ENCODE measurements at places on chromosomes 3 and 15. TPM values are rescaled to one million over a fixed set of nuclear protein-coding genes. Genes with fewer than 3 reads are reported as not detected.

DNA sequence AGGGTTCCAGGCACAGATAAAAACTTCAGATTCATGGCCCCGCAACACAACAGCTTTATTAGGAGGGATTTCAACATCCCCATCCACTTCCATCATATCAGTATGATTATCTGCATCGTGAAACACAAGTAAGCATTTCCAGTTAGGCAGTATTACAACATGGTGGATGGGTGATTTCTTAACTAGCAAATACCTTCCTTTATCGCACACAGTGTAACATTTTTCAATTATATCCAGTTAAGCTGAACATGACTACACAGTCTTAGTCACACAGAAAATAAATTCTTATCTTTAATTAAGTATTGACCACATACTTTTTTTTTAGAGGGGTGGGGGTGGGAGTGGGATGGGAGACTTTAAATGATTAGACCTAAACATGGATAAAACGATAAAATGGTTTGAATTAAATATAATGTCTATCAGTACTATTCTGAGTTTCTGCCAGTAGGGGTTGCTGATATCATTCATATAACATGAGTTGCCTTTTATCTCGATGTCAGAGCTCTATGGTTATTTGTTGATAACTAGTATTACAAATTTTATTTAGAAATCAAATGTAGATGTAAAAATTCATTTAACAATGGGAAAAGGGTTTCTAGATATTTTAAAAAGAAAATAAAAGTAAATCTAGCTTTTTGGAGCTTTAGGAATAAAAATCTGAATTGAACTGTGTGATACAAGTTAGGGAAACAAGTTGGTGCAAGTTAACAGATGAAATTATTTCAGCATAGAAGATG lies 146.6 kb downstream of the TBL1XR1 start:
- peak; percentile 75 for DNase-seq

DNA sequence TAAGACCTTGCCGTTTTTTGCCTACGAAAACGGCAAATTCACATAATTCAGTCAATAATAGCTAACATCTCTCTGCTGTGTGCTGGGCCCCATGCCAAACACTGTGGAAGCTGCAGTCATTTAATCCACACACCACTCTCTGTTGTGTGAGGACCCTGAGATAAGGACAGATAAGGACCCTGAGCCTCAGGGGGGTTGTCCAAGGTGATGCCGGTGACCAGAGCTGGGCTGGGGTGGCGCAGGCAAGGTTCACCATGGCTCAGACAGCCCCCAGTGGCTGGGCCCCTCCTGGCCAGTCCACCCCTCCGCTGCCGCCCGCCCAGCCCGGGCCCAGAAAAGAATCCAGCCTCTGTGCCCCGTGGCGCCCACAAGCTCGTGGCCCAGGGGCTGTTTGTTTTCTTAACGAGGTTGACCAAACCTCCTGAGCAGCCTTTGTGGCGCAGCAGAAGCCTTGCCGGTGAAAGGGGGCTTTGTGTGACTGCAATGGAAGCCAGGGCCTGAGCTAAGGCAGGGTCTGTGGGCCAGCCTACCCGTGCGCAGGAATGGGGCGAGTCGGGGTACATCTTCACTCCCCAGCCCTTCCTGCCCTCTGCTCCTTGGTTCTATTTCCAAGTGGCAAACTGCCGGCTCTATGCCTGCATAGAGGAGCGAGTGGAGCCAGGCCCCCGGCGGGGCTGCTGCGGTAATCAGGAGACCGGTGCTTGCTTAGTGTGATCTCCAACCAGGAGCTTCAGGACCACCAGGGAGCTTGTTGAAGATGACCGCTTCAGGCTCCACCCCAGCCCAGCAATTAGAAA lies 4.4 kb upstream of the SNX22 start:
- DNase-seq: no peak

- DNase-seq: peak; percentile 1
Measured at GRCh38 chr3:116140100-116140689, 305.1 kb downstream of the LSAMP start.

GRCh38 chr3:24264748-24265158 lies 229.9 kb downstream of the THRB start:
- DNase-seq: peak; percentile 73

- no peak for DNase-seq
Measured at GRCh38 chr15:63560741-63561448, 36.3 kb upstream of the FBXL22 start.

- DNase-seq: no peak
Measured at GRCh38 chr3:165669504-165669903, 167.7 kb downstream of the BCHE start.

DNA sequence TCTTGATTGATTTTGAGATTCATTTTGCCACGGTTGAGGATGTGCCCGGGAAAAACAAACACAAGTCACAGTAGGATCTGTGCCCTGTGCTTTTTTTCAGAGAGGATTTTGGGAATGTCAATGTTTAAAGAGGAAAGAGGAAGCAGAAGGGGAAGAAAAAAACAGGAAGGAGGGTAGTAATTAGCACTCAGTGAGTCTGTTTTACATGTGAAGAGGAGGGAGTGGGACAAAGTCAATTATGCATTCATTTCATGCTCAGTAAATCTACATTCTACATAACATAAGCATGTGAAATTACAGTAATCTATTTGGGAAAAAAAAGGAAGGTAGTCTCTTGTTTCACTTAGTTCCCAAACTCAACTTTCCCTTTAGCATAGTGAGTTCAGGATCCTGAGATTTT lies 18.3 kb upstream of the CD200 start:
- DNase-seq: no peak

GRCh38 chr15:74913041-74913440 lies 6.4 kb upstream of the FAM219B start:
- no peak for DNase-seq

DNA sequence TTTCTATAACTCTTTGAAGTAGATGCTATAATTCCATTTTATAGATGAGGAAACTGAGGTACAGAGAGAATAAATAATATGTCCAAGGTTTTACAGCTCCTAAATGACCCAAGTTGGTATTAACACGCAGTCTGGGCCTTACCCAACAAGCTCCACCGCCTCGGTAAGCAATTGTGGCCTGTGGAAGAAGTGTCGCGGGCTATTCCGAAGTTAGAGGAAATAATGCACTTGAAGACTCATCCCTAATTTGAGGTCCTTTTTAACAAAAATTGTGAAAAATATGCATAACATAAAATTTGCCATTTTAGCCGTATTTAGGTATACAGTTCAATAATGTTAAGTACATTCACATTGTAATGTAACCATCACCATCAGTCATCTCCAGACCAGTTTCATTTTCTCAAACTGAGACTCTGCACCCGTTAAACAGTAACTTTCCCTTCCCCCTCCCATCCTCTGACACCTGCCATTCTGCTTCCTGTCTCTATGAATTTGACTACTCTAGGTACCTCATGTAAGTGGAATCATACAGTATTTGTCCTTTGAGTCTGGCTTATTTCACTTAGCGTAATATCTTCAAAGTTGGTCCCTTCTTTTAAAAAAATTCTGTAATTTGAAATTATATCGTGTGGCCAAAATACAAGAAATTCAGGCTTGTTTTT lies 18.2 kb downstream of the IDH3A start:
- DNase-seq: no peak

GRCh38 chr3:111538681-111539083 lies 3.3 kb upstream of the CD96 start:
- no peak for DNase-seq

DNA sequence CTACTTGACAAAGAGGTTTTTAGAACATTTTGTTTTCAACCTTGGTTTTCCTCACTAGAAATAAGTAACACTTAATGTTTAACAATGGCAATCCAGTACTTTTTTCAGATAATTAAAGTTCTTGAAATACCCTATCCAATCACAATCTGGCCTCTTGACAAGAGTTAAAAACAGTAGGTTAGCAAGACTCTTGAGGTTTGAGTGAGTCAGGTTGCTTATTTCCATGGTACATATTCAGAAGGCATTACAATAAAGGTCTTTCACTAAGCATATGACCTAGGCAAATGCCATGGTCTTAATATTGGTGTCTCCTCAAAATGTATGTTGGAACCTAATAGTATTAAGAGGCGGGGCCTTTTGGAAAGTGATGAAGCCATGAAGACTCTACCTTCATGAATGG lies 5.6 kb downstream of the SUCNR1 start:
- no peak for DNase-seq

DNA sequence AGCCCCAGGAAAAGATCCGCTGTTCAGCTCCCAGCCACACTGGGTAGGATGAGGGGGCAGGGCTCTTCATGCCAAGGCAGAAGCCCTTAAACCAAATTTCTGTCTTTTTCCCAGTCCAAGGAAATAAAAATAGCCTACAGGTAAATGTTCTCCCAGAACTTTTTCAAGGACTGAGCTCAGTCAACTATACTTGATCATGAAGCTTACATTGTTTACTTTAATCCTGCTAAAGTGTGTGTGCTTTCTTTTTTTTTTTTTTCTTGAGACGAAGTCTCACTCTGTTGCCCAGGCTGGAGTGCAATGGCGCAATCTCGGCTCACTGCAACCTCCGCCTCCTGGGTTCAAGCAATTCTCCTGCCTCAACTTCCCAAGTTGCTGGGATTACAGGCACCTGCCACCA lies 17.9 kb downstream of the CLDN18 start:
- DNase-seq: no peak

DNA sequence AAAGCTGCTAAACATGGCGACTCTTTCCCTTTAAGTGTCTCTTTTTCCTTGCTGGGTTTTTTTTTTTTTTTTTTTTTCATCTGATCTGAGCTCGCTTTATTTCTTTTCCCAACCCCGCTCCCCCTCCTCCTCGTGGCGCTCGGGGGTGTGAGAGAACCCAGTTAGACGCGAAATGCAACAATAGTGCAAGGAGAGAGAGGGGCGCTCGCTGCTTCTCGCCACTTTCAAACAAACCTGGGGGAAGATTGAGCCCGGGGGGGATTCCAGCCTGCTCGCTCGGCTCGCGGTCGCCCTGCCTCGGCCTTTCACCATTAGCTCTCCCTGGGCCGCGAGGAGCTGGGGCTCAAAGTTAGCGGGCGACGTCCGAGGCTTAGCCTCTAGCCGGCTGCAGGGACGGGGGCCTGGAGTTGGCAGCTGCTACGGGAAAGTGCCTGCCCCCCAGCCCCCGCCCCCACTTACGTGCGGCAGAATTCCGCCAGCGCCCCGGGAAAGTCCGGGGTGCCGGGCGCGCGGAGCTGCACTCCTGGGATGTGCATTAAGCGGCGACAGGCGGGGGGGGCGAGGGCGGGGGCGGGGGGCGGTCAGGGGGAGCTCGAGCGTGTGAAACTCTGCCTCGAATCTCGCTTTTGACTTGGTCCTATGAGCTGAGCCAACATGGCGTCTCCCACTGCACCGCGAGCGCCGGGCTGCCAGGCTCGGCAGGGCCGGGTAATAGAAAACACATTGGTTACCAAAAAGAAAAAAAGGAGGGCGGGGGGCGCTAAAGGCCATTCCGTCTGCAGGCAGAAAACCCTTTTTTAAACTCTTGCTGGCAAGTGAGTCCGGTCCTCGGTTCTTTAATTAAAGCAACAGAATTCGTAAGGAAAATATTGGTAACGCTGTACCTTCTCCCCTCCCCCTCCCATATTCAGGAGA lies 10.4 kb downstream of the NR2F2 start:
- DNase-seq: peak; percentile 70

DNA sequence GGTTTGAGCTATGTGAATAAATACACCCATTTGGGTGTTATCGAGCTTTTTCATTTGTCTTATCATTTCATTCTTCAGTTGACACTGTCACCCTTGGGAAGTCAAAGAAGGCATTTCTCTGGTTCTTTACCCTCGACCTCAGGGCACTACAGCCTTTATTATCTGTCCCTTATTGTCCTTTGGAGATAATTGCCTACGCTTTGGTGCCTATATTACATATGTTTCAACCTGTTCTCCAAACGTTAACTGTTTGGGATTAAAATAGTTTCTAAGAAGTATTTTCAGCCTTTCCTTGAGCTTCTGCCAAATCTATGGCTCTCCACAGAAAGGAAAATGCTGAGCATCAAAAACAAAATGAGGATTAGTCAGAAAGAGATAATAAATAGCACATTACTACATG lies 395.4 kb upstream of the ADAMTS9 start:
- no peak for DNase-seq

DNA sequence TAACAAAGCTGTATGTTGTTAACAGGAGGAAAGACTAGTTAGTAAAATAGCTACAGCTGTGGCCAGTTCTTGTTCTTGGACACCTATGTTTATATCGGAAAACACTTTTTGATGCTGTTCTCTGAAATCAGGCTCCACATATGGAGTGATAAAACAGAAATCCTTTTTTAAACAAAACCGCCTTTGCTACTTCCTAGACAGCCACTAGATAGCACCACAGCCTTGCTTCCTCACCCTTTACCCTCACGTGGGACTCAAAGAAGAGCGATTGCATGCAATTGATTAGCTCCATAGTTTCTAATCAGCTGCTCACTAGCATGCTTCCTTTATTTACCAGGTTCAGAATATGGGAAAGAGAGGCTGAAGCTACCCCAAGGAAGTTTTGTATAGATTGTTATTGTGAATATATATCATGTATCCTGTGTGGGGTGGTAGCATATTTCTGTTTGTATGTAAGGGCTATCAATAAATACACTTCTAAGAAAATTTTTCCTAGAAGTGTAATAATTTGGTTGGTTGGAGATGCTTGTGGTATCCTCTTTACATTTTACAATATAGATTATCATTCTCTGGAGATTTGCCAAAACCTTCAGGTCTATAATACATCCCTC lies 4.3 kb upstream of the MTFMT start:
- DNase-seq: peak; percentile 66

GRCh38 chr15:96474231-96474664 lies 143.7 kb downstream of the NR2F2 start:
- no peak for DNase-seq

DNA sequence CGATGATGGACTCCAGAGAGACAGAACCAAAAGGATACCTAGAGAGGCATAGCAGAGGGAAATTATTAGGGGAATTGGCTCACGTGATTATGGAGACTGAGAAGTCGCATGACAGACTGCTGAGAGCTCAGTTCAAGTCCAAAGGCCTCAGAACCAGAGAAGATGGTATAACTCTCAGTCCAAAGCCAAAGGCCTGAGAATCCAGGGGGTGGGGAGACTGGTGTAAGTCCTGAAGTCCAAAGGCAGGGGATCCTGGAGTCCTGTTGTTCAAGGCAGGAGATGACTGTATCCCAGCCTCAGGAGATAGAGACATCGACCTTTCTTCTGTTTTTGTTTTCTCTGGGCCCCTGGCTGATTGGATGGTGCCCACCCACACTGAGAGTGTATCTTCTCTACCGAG lies 1.2 kb upstream of the KLHL6 start:
- DNase-seq: no peak

DNA sequence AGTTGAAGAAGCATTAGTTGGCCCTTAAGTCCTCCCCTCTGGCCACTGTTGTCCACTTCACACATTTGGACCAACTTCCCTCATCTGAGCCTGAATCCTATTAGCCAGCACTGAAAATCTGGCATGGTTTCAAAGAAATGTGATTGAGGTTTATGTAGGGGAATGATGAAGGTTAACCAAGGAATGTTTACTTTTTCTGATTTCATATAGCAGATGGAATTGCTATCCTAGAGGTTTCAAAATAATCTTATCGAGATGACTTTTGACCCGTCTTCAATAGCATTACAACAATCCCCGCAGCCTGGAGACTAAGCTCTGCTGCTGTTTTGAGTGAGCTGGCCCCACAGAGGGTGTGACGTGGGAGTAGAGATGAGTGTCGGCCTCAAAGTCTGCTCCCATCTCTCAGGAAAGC lies 200.8 kb upstream of the IL12A start:
- peak; percentile 82 for DNase-seq

- DNase-seq: no peak
Measured at GRCh38 chr3:162538906-162539305, 1042.3 kb downstream of the OTOL1 start.

- DNase-seq: no peak
Measured at GRCh38 chr15:69732133-69732532, 279.5 kb downstream of the RPLP1 start.

Gene SCAMP5
- total RNA-seq: 11.6 TPM

Gene FBXO40
- total RNA-seq: not detected

Gene AGTR1
- total RNA-seq: under 0.01 TPM

Gene MYRIP
- 30.0 TPM for total RNA-seq

Gene APH1B
- total RNA-seq: 28.2 TPM

Gene CHRM5
- total RNA-seq: not detected

Gene COL6A6
- total RNA-seq: not detected
